ENCODE measurements at places on chromosomes 4 and X. TPM values are rescaled to one million over a fixed set of nuclear protein-coding genes. Genes with fewer than 3 reads are reported as not detected.

- no peaks in the 10 kb centered on the region for H3K27me3 ChIP-seq
- no peak for DNase-seq
- H3K4me3 ChIP-seq = no peak overlapping the region
- no peaks in the 10 kb centered on the region for H3K36me3 ChIP-seq
- no peak overlapping the region for H3K27ac ChIP-seq
- H3K4me1 ChIP-seq = peaks cover 12% of the 10 kb centered on the region
Observed at GRCh38 chr4:67884701-67885100, 899 bp upstream of the TMPRSS11D start.

DNA sequence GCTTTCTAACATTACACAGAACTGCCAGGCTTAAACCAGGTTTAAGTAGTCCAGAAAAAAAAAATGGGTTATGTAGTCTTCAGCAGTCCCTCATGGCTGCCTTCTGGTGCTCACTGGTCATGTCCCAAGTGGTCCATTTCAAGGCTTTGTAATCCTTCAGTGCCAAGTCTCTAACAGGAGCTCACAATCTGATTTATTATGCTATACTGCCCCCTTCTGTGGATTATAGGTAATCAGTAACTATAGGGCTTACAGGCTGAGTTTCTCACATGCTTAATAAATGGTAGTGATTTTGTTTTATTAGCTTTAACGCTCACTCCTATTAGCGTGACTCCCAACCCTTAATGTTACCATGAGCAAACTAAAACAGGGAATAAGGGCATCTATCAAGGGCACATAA lies 92.5 kb upstream of the EDA2R start:
- H3K27me3 ChIP-seq = no peaks in the 10 kb centered on the region
- peak; percentile 1 for DNase-seq
- no peak overlapping the region for H3K27ac ChIP-seq

DNA sequence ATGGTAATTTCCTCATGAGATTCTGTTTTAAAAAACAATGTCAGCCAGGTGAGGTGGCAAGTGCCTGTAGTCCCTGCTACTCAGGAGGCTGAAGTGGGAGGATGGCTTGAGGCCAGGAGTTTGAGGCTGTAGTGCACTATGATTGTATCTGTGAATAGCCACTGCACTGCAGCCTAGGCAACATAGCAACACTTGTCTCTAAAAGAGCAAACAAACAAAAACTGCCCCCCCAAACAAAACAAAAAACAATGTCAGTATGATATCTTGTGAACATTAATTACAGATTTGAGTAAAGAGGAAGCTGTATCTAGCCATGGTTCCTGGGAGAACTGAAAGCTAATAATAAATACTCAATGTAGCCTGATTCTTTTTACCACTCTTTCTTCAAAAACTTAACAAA lies 6.8 kb upstream of the MSL3 start:
- no peak overlapping the region for H3K4me3 ChIP-seq
- H3K27ac ChIP-seq = no peak overlapping the region
- H3K4me1 ChIP-seq = no peaks in the 10 kb centered on the region
- no peaks in the 10 kb centered on the region for H3K36me3 ChIP-seq
- DNase-seq = no peak

DNA sequence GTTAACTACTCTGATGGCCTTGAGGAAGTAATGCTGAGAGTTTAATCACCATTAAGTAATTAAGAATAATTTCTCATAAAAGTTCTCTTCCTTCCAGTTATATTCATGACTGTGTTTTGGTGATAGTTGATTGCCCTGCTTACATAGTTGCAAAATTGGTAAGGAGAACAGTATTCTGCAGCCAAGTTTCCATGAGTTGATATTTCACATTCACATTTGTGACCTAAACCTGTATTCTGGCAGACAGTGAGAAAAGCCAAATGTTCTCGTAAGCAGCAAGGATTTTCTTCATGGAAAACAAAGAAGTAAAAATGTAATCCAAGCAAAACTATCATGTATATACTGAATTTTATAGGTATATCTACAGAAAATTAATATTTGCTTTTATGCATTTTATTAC lies 187.8 kb upstream of the NUDT6 start:
- DNase-seq = no peak
- no peaks in the 10 kb centered on the region for H3K36me3 ChIP-seq
- H3K27ac ChIP-seq = no peak overlapping the region

DNA sequence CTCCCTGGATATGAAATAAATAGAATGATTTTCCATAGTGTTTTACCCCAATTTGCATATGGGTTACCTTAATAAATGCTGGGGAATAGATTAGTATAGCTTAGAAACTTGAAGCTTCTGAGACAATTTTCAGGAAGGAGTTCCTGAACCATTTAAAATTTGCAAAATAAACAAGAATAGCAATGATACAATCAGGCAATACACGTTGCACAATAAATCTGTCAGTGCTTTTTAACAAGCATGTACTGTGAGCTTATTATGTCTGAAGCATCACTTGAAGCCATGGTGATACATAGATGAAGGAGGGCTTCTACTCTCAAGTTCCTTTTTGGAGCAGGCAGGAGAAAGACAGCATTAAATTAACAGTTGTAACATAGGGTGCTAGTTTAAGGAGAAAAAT lies 84.2 kb upstream of the WDFY3 start:
- no peak for DNase-seq
- H3K4me1 ChIP-seq = no peaks in the 10 kb centered on the region
- no peaks in the 10 kb centered on the region for H3K27me3 ChIP-seq
- H3K27ac ChIP-seq = no peak overlapping the region
- no peak overlapping the region for H3K4me3 ChIP-seq

- no peaks in the 10 kb centered on the region for H3K27me3 ChIP-seq
- H3K4me3 ChIP-seq = no peak overlapping the region
- peak overlapping the region; percentile 47 for H3K27ac ChIP-seq
- DNase-seq = peak; percentile 97
Observed at GRCh38 chr4:184792950-184793555, 32.7 kb downstream of the ACSL1 start.

DNA sequence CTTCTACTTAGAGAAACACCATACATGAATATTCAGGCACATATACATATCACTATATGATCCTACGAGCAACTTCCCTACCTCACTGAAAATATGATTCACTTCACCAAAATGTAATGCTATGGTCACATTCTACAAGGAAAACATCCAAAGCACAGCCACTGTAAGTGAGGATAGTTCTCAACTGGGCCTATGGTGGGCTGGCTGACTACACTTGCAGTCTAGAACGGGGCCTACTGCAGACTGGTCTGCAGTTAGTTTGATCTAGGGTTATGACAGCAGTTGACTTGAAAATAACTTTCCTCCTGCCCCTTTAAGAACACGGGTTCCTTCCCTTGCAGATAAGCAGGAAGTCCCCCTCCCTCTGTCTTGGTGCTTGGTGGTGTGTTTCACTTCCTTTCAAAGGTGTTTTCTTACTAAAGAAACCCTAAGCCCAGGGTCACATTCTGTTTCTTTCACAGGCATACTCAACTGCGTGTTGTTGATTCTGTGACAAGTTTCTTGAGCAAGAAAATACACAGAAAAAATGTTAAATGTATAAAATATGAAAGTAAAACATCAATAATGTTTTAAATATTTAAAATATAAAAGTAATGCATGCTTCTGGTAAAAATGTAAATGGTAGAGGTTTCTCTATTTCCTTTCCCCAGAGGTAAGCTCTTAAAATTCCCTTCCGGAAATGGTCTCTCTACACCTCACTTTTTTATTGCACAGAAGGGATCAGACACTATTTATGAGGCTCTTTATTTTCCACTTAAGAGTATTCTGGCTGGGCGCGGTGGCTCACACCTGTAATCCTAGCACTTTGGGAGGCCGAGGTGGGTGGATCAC lies 18.0 kb upstream of the TMSB4X start:
- peak overlapping the region; percentile 10 for H3K4me3 ChIP-seq
- no peaks in the 10 kb centered on the region for H3K36me3 ChIP-seq
- peak overlapping the region; percentile 93 for H3K27ac ChIP-seq
- no peaks in the 10 kb centered on the region for H3K27me3 ChIP-seq
- peaks cover 14% of the 10 kb centered on the region for H3K4me1 ChIP-seq
- peak; percentile 61 for DNase-seq

DNA sequence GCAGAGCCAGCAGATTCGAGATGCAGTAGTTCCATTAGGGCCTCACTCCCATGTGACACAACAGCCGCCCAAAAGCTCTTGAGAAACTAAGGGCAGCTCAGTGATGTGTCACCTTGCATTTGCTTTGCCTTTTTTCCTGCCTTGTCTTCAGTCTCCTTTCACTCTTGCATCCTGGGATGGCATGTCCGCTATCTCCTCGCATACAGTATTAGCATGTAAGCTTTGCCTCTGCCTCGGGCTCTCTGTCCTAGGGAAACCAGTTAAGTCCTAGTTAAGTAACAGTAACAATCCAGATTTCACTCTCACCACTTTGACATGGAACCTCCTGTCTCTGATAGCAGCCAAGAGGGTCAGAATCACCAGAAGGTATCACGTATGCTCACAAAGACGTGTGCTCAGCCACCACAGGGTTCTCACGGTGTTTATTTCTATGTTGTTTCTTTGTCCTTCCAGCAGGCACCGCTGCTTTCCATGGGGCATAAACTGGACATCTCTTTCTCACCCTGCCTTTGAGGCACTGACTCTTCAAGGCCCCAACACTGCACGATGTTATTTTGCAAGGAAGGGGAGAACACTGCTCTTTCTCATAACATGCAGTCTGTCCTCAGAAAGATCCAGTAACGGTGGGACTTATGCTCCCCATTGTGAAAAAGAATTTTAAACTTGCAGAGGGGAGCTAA lies 26.7 kb upstream of the SORBS2 start:
- H3K4me1 ChIP-seq = peaks cover 29% of the 10 kb centered on the region
- no peak for DNase-seq
- no peaks in the 10 kb centered on the region for H3K36me3 ChIP-seq

DNA sequence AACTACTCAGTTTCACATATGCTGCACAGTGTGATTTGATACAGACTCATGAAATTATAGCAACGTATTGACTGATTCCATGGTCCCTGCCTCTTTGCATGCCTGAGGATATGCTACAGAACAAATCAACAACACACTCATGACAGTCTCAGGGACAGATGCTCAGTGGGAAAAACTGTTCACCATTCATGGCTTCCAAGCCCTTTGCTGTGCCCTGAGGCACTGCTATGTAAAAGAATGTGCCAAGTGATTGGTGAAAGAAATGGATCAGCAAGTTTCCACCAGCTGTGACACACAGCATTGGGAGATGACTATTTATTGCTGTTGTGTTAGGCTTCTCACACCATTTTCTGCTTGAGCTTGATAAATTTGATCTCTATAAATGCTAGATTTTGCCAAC lies 825.6 kb upstream of the INTU start:
- no peak overlapping the region for H3K4me3 ChIP-seq
- H3K36me3 ChIP-seq = no peaks in the 10 kb centered on the region
- no peaks in the 10 kb centered on the region for H3K27me3 ChIP-seq
- H3K4me1 ChIP-seq = no peaks in the 10 kb centered on the region
- no peak overlapping the region for H3K27ac ChIP-seq

DNA sequence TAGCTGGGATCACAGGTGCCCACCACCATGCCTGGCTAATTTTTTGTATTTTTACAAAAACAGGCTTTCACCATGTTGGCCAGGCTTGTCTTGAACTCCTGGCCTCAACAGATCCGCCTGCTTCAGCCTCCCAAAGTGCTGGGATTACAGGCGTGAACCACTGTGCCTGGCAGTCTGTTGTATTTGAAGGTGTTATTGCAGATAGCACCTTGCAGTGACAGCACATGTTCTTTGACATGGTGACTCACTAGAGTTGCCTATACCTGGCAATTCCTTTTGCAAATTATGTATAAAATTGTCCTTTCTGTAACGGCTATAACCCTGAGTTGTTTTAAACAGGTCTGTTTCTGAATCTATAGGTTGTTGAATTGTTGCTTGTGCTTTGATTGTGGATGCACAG lies 7.9 kb downstream of the OGT start:
- no peak overlapping the region for H3K4me3 ChIP-seq
- no peak for DNase-seq
- H3K27me3 ChIP-seq = no peaks in the 10 kb centered on the region
- peaks cover 25% of the 10 kb centered on the region for H3K4me1 ChIP-seq
- H3K27ac ChIP-seq = peak overlapping the region; percentile 78

DNA sequence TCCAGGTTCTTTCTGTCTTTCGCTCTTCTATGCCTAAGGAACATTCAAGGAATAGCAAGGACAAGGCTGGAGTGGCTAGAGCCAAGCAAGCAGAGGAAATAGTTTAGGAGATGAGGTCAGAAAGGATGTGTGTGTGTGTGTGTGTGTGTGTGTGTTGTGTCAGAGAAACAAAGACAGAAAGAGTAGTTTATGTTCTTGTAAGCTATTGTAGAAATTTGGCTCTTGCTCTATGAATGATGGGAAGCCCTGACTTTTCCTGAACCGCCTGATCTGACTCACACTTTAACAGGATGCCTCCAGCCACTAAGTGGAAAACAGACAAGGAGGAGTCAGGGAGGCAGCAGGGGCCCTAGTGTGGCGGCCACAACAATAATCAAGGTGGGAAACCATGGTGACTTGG lies 39.7 kb downstream of the LGI2 start:
- H3K27ac ChIP-seq = no peak overlapping the region
- DNase-seq = peak; percentile 93
- no peaks in the 10 kb centered on the region for H3K27me3 ChIP-seq
- H3K36me3 ChIP-seq = no peaks in the 10 kb centered on the region
- no peaks in the 10 kb centered on the region for H3K4me1 ChIP-seq

DNA sequence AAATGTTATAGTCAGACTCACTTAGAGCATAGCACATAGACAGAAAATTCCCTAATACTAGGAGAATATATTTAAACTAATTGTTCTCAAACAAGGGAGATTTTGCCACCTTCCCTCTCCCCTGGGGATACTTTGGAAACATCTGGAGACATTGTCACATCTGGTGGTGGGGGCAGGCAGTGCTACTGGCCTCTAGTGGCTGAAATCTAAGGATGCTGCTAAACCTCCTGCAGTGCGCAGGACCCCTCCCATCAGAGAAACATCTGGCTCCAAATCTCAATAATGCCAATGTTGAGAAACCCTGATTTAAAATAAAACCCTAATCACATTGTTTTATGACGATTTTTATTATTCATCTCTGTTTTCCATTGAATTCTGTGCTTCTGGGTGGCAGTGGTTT lies 244.9 kb downstream of the FRMPD4 start:
- H3K27me3 ChIP-seq = no peaks in the 10 kb centered on the region

MAGEA8 gene
- total RNA-seq = not detected

ENAM gene
- 0.11 TPM for total RNA-seq

TCEAL2 gene
- 1.8 TPM for total RNA-seq

ERCC6L gene
- 0.55 TPM for total RNA-seq

All from astrocyte (in vitro differentiated cells and primary cell).